Vagina (tissue), 2 donors: ENCODE measurements at places on chromosomes 16 and 17. TPM values are rescaled to one million over a fixed set of nuclear protein-coding genes. Genes with fewer than 3 reads are reported as not detected.

DNA sequence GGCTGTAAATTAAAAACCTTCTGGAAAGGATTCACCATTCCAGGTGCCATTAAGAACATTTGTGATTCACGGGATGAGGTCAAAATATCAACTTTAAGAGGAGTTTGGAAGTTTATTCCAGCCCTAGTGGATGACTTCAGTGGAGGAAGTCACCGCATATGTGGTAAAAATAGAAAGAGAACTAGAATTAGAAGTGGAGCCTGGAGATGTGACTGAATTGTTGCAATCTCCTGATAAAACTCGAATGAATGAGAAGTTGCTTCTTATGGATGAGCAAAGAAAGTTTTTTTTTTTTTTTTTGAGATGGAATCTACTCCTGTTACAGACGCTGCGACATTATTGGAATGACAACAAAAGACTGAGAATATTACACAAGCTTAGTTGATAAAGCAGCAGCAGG is 26.7 kb downstream of the CCL4 start:
- DNase-seq: no peak

KRT15 gene
- total RNA-seq: 931 TPM

RAMP2 gene
- 27.3 TPM for total RNA-seq

DNA sequence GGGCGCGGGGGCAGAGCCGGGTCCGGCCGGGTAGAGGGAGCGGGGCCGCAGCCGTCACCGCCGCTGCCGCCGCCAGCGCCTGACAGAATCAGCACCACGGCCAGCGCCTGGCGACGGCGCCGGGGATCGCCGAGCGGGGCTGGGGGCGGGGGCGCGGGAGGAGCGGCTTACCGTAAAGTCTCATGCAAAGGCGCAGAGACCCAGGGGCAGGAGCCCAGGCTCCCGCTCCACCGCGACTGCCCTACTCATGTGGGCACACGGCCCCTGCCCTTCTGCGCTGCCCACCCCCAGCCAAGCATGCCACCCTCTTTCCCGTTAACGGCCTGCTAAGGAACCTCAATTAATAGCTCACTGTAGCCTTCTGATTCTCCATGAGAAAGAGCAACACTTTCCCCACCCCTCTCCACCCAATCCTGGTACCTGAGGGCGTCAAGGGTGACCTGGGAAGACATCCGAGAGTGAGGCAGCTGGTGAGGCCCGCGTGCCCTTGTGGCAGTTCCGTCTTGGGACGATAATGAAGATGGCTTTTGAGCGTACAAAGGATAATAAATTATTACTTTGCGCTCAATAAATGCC is at the start of gene SEZ6:
TSS of gene SEZ6 (minus strand) at position 98 of the 576 bp plus-strand sequence. CDS start 164 bp downstream, outside the sequence.
- DNase-seq: no peak

LRRC37A gene
- total RNA-seq: 3.4 TPM

SLC16A13 gene
- total RNA-seq: 2.0 TPM

DNA sequence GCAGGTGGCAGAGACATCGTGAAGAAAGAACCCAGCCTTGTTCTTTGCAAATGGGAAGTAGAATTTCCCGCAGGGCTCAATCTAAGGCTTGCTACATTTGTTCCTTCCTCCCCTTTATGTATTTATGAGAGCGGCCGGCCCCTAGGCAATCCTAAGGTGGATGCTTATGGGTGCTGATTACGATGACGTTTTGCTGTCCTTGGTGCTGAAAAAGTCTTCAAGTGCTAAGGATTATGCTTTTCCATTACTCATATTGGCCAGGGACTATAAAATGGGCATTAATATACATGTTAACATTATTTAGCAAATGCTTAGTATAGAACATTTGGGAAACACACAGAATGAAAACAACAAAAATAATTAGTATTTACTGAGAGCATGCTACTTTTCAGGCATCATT is 313.3 kb upstream of the XYLT1 start:
- no peak for DNase-seq

GRCh38 chr16:69930117-69930776 is 20.9 kb upstream of the CLEC18A start:
- no peak for DNase-seq

GRCh38 chr16:48201515-48202201 is 42.4 kb upstream of the LONP2 start:
- DNase-seq: no peak

- no peak for DNase-seq
Observed at GRCh38 chr16:23342083-23342640, 40.1 kb downstream of the SCNN1B start.

MAPK7 gene
- total RNA-seq: 77.3 TPM

- DNase-seq: no peak
Observed at GRCh38 chr16:74950511-74950910, 34.4 kb downstream of the WDR59 start.

MYCBPAP gene
- total RNA-seq: not detected

DNA sequence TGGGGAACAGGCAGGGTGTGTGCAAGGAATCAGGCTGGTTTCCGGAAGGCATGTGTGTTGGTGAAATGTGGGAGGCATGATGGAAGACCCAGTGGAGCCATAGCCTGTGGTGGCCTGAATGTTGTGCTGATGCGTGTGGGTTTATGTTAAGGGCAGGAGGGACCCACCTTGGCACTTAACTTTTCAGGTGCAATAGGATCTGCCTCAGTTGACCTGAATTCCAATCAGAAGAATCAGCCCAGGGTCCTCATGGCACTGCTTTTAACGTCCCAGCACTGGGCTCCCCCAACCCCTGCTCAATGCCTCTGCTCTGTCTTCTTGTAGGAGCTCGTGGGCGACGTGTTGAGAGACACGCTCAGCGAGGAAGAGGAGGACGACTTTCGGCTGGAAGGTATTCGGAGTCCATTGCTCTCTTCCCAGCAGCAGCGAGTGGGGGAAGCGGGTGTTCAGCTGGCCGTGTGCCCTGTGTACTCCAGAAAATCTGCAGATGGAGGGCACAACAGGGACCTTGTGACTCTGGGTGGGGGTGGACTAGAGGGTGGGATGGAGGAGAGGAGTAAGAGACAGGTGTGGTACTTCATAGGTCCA is 59.9 kb downstream of the NKD1 start:
- DNase-seq: no peak

DNA sequence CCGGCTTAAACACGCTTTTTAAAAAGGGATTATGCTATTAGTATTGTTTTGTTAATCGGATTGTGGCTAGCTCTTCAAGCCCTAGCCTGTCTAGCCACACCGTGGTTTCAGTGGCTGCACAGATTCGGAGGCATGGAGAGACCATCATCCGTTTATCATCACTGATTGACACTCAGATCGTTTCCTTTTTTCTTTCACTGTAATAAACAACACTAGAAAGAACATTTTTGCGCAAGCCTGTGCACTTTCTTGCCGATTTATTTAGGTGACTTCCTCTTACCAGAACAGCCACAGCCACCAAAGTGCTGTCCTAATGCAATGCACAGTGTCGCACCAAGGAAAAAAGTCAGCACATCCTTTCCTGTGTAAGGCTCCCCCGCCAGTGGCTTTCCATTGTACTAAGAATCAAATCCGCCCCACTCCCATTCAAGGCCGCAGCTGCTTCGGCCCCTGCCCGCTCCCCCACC is 78.2 kb downstream of the CRISPLD2 start:
- DNase-seq: no peak

RNF222 gene
- total RNA-seq: 2.5 TPM

- DNase-seq: no peak
Observed at GRCh38 chr17:77556383-77557061, 402.0 kb upstream of the TNRC6C start.

GRCh38 chr16:89931964-89932363 is 8.8 kb downstream of the TUBB3 start:
- DNase-seq: no peak

- DNase-seq: no peak
Observed at GRCh38 chr16:84098939-84099338, 17.8 kb downstream of the MBTPS1 start.

CAMKK1 gene
- total RNA-seq: 12.0 TPM

- no peak for DNase-seq
Observed at GRCh38 chr16:87681981-87682570, 79.8 kb downstream of the JPH3 start.

DNA sequence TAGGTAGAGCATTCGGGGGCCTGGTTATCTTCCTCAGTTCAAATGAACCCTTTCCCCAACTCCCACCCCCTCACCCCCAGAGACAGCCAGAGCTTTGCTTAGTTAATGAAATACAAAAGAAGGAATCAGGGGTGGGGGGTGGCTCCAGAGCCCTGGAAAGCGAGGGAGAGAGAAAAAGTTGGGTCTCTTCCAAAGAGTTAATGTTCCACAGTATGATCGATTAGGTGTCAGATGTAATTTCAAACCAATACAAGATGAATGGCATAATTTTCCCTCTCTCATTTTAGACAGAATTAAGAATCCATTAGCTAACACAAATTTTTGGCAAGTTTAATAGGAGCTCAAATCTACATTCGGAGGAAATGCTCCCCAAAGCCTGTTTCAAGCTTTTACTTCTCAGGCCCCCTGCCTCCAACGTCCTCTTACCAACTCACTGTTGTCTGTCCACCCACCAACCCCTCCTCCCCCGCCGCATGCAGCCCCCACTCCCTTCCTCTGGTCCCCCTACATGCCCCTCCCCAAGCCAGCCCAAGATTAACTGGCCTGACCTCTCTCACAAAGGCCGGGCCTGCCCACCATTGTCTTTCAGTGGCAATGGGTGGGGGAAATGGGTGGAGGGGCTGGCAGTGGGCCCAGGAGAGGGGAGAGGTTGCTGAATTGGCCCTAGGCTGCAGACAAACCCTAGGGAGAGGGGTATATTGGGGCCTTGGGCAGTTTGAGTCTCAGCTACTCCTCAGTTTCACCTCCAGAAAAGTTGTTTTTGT is 28.2 kb downstream of the NEUROD2 start:
- DNase-seq: no peak

DNA sequence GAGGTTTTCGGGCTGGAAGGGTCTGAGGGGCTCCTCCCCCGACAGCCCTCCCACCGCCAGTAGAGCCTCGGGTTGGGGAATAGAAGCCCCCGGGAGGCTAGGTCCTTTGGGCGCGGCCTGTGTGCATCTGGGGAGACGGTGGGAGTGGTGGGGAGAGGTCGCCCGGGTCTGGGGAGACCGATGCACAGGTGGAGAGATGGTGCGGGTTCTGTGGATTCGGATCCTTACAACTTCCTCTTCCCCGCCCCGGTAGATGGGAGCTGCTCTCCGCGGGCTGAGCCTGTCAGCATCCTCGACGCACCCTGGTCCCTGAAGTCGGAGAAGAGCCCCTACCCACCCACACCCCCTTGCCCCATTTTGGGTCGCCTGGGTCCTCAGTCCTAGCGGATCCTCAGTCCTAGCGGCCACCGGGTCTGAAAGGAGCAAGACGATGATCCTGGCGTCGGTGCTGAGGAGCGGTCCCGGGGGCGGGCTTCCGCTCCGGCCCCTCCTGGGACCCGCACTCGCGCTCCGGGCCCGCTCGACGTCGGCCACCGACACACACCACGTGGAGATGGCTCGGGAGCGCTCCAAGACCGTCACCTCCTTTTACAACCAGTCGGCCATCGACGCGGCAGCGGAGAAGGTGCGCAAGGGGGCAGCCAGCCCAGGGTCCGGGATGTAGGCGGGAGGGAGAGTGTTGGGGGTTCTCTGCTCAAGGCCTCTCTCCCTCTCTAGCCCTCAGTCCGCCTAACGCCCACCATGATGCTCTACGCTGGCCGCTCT is 790 bp downstream of the BCKDK start:
- no peak for DNase-seq

RANGRF gene
- 19.4 TPM for total RNA-seq

DNAJC7 gene
- 60.2 TPM for total RNA-seq

TP53TG3F gene
- not detected for total RNA-seq

SRL gene
- total RNA-seq: 1.5 TPM

NCOR1 gene
- 175 TPM for total RNA-seq

- DNase-seq: no peak
Observed at GRCh38 chr17:80260069-80260535, 550 bp upstream of the RNF213 start.

GRCh38 chr17:63480192-63480784 is 3.4 kb downstream of the ACE start:
- no peak for DNase-seq

DNA sequence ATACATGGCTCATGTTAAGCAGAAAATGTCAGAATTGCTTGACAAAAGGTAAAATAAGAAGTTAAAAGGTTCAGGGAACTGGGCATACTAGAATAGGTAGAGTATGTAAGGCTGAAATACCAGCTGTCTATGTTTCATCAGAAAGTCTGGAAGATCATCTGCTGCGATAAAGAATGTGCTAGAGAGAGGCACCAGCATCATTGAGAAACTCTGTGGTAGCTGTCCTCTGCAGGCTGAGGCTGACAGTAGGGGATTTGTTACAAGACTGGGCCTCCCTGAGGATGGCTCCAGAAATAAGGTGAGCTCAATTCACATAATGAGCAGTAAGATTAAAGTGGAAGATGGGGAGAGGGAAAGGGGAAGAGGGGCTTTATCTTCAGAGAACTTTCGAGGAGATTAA is 4.5 kb upstream of the ZNF287 start:
- DNase-seq: no peak

FOXO3B gene
- 13.3 TPM for total RNA-seq

DNA sequence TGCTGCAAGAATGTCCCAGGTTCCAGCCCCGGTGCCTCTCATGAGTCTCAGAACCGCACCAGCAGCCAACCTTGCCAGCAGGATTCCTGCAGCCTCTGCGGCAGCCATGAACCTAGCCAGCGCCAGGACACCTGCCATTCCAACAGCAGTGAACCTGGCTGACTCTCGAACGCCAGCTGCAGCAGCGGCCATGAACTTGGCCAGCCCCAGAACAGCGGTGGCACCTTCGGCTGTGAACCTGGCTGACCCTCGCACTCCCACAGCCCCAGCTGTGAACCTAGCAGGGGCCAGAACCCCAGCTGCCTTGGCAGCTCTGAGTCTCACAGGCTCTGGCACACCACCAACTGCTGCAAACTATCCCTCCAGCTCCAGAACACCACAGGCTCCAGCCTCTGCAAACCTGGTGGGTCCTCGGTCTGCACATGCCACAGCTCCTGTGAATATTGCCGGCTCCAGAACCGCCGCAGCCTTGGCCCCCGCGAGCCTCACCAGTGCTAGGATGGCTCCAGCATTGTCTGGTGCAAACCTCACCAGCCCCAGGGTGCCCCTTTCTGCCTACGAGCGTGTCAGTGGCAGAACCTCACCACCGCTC is 9.8 kb downstream of the ELOB start:
- no peak for DNase-seq

DNA sequence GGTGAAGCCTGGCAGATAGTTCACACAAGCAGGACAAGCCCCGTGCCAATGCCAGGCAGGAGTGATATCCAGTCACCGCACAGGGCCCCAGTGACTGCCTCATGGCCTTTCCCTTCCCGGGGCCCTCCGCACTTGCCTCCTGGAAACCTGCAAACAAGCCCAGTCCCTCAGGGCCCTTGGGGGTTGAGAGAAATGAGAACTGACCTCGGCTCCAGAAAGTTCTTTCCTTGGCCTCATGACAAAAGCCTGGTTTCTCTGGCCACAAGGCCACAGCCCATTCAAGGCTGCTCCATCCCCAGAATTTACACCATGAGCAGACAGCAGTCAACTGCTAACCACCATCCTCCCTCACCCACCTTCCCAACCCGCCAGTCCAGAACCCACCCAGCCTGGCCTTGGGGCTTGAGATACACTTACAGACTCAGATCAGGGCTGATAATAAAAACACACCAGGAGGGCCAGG is 77.6 kb downstream of the CCDC182 start:
- DNase-seq: peak; percentile 78
